ENCODE measurements at places on chromosomes 1 and 21.

DNA sequence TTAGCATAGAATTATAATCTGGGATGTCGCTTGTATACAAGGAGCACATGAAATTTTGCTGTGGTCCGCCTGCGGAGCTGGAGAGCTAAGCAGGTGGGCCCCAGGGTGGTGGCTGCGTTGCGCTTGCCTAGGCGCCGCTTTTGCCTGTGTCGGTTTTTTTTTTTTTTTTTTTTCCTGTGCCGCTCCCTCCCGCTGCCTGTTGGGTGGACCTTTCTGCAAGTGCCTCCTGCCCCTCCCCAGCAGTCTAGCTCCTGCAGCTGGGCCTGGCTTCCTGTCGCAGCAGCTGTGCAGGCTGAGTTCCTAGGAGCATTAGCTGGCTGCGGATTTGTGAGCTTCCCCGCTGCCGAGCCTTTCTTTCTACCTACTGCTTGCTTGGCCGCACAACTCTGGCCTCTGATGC lies 20.6 kb downstream of the PYHIN1 start:
- DNase-seq: no peak

DNA sequence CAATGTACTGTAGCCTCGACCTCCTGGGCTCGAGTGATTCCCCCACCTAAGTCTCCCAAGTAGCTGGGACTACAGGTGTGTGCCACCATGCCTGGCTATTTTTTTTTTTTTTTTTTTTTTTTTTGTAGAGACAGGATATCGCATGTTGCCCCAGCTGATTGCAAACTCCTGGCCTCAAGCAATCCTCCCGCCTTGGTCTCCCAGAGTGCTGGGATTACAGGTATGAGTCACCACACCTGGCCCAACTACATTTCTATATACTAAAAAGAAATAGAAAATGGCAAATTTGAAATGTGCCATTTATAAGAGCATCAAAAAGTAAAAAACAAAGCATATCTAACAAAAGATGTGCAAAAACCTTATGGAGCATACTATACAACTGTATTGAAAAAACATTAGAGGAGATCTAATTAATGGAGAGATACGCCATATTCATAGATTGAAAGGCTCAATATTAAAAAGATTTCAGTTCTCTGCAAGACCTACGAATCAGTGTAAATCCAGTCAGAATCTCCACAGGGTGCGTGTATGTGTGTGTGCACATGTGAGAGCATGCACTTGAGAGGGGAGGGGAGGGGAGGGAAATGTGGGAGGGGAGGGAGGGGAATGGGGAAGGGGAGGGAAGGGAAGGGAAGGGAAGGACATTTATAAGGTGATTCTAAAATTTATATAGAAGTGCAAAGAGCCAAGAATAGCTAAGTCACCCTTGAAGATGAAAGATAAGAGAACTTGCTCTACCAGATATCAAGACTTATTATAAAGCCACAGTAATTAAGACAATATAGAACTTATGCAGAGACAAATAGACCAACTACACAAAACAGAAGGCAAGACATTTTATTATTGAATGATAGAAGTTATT lies 15.5 kb upstream of the PADI4 start:
- DNase-seq: no peak

DNA sequence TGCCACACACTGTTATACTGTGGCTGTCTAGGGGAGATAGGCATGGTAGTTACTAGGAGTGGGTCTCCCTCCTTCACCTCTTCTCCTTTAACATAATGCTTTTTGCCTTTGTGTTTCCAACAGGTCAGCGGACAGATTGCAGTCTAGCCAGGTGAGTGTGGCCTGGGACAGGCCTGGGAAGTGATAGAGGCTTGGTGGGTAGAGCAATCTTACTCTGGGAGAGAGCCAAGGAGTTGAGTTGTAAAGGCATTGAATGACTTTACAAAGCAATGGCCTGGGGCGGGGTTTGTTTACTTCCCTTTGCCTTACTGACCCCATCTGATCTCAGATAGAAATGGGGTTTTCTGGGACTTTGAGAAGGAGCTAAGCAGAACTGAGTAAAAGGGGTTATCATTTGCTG lies 51.0 kb upstream of the IKBKE start:
- no peak for DNase-seq

GRCh38 chr1:29679316-29679715 lies 443.0 kb downstream of the PTPRU start:
- DNase-seq: no peak

DNA sequence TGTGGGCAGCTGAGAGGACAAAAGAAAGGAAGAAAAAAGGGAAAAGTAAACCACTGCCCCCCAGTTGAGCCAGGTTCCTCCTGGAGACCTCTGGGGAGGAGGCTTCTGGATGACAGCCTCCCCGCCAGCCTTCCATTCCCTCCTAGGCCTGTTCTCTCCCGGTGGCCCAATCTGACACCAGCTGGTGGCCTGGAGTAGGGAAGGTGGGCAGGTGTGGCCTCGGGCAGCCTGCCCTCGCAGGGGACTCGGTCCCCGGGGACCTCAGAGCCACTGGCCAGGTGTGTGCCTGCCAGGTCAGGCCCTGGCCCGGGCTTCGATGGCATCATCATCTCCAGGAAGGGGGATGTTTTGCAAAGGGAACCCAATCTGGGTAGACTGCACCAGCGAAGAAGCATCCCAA lies 159.0 kb downstream of the CASZ1 start:
- DNase-seq: no peak

- DNase-seq: no peak
Measured at GRCh38 chr1:66013371-66013770, 220.7 kb downstream of the PDE4B start.

- DNase-seq: no peak
Measured at GRCh38 chr1:84574936-84575335, 696 bp upstream of the CTBS start.

GRCh38 chr1:165426745-165427144 lies 18.2 kb downstream of the RXRG start:
- no peak for DNase-seq

DNA sequence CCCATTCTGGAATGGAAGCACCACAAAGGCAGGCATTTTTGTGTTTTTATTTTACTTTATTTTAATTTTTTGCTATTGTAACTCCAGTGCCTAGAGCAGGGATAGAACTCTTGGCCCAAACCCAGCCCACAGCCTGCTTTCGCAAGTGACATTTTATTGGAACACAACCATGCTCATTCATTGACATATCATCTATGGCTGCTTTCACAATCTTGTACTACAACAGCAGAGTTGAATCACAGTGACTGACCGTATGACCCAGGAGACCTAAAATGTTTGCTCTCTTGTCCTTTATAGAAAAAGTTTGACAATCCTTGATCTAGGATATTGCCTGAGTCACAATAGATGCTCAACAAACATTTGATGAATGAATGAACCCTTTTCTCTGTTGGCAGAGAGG lies 83.9 kb upstream of the ATP1A1 start:
- no peak for DNase-seq

GRCh38 chr1:201724039-201724765 lies 104.8 kb upstream of the IPO9 start:
- DNase-seq: no peak

- DNase-seq: no peak
Measured at GRCh38 chr1:53462769-53463501, 3.7 kb downstream of the DMRTB1 start.

GRCh38 chr1:239840790-239841189 lies 250.9 kb upstream of the FMN2 start:
- no peak for DNase-seq

- DNase-seq: no peak
Measured at GRCh38 chr1:25729045-25729444, 70.9 kb upstream of the SELENON start.

GRCh38 chr1:25862785-25863485 lies 3.7 kb upstream of the AUNIP start:
- DNase-seq: no peak

- no peak for DNase-seq
Measured at GRCh38 chr1:185776522-185776921, 42.3 kb downstream of the HMCN1 start.

GRCh38 chr1:19483261-19483660 lies 2.1 kb downstream of the CAPZB start:
- no peak for DNase-seq

- no peak for DNase-seq
Measured at GRCh38 chr1:65412256-65412983, 8.0 kb upstream of the LEPR start.

- peak; percentile 89 for DNase-seq
Measured at GRCh38 chr1:244864253-244865027, at the start of gene HNRNPU. HNRNPU (minus strand) TSS chr1:244864543; CDS start chr1:244864307, 236 bp downstream.

DNA sequence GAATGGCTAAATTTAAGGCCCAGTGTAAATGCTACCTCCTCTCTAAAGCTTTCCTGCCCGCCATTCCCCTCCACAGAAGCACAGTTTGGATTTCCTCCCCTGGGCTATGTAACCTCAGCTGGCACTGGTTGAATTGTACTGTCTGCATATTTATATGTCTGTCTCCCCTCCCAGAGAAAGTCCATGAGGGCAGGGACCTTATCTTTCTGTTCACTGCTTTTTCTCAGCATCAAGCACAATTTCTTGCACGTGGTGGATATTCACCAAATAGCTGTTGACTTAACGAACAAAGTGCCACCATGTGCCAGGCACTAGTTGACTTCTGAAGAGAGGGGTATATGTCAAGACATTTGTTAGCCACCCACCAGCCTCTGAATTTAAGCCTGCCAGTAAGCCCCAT lies 9.5 kb upstream of the PDIK1L start:
- no peak for DNase-seq

DNA sequence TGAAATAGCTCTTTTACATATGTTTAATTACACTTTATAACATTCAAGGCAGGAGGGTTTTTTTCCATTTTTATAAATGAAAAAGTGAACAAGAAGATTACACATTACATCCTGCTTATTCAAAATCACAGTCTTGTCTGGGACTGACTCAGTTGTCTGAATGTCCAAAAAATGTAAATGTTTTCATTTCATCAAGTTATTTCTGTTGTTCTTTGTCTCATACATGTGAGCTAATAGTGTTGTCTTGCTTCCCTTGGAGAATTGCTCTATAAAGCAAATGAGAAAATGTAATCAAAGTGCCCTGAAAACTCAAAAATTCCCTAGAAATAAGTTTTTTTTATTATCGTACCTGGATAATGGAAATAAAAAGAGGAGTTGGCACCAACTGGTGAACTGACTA lies 242.9 kb downstream of the GRIK1 start:
- DNase-seq: no peak

DNA sequence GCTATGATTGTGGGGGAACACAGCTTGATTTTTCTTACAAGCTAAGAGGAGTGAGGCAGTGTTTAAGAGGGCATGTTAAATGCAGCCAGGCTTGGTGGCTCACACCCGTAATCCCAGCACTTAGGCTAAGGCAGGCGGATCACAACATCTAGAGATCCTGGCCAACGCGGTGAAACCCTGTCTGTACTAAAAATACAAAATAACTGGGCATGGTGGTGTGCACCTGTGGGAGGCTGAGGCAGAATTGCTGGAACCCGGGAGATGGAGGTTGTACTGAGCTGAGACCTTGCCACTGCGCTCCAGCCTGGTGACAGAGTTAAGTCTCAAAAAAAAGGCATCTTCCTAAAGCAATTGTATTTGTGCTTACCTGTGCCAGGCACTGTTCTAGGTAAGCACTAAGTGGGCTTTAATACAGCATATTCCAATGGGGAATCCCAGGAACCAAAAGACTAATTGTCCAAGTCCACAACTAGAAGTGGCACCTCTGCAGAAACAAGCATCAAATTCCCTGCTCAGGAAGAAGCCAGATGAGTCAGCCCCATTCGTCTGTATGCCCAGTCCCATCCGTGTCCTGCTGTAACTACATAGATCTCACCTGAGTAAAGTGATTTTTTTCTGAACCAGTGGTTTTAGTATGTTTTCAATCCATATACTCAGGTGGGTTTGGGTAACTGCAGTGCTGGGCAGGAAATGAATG lies 4.6 kb downstream of the RCC1 start:
- no peak for DNase-seq

- DNase-seq: no peak
Measured at GRCh38 chr1:202811296-202812175, 782 bp downstream of the PCAT6 start.

DNA sequence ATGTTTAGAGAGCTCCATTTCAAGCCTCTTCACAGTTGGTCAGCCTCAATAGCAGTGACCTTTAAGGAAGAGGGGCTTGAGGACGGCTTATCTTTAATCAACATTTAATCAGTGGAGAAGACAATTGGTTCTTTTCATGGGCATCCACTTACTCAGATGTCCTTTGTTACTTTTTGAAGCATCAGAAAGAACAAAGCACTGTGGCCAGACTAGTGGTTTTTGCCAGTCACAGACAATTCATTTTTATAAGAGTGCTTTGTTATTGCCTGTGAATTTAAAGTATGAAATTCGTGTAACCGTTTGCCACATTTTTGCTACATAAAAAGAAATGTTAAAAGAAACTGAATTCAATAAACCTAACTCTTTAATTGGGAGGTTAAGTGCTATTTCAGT lies 222.8 kb downstream of the TPR start:
- no peak for DNase-seq

DNA sequence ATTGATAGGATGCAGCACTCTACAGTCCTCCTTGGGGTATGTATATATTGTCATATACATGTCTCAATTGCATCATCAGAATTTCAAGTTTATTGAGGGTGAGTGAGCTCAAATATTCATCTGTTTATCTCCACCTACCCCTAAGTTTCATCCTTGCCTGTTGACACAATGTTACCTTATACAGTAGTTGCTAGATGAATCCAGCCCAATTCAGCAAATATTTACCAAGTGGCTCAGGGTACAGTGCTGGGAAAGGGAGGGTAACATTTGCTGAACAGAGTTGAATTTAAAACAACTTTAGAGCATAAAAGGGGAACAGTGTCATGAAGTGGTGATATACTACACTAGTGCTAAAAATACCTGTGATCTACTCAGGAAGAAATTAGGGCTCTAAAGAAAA lies 14.4 kb downstream of the ELAVL4 start:
- no peak for DNase-seq

- no peak for DNase-seq
Measured at GRCh38 chr1:153513023-153513422, 22.8 kb downstream of the S100A6 start.

DNA sequence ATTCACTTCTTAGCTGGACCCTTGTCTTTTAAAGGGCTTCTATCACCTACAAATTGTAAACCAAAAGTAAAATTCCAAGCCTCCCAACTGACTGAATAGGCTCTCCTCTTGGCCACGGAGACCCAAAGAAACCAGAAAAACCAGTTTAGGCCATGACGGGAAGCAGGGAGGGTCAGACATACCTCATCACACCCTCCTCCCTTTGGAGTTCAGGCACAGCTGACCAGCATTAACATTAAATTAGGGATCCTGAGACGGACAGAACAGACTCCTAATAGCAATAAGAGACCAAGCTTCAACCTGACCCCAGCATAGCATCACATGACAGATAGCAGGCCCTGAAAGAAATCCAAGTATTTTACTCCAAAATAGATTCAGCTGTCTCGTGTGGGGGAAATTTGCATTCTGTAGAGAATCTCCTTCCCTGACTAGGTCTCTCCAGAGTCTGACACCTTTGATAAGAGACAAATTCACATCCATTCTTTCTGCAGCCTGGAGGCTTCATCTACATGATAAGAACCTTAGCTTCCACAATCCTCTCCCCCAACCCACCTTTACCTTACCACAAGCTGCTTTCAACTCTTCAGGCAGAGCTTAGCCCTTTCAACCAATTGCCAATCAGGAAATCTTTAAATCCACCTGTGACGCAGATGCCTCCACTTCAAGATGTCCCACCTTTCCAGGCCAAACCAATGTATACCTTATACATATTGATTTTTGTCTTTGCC lies 177.1 kb upstream of the RAB4A start:
- DNase-seq: no peak

- no peak for DNase-seq
Measured at GRCh38 chr1:226226601-226227000, 3.1 kb downstream of the MIXL1 start.
